CD4-positive, CD25-positive, alpha-beta regulatory T cell (primary cell): ENCODE measurements at places on chromosomes 3 and 15. TPM values are rescaled to one million over a fixed set of nuclear protein-coding genes. Genes with fewer than 3 reads are reported as not detected.

Gene STARD5
- 4.0 TPM for polyA plus RNA-seq

Gene CX3CR1
- polyA plus RNA-seq, result 1.6 TPM

Gene GRAMD2A
- polyA plus RNA-seq, result not detected

Gene THOC7
- 75.6 TPM for polyA plus RNA-seq

Gene INO80
- polyA plus RNA-seq, result 3.0 TPM

Gene C15orf62
- polyA plus RNA-seq, result not detected

Gene HERC2
- 13.2 TPM for polyA plus RNA-seq

Gene ZNF860
- polyA plus RNA-seq, result not detected

Gene ITIH1
- polyA plus RNA-seq, result not detected

Gene FRMD5
- 1.1 TPM for polyA plus RNA-seq

Gene GUCA1C
- not detected for polyA plus RNA-seq

Gene PLA2G4B
- polyA plus RNA-seq, result 0.42 TPM

Gene SPINK8
- polyA plus RNA-seq, result not detected

Gene ALDH1L1
- polyA plus RNA-seq, result not detected

Gene FAM219B
- 23.4 TPM for polyA plus RNA-seq

Gene PCSK6
- polyA plus RNA-seq, result 0.10 TPM

Gene EPHA6
- not detected for polyA plus RNA-seq

Gene DPPA4
- polyA plus RNA-seq, result not detected

Gene GHSR
- polyA plus RNA-seq, result not detected

Gene ARL14
- not detected for polyA plus RNA-seq

Gene KIF15
- polyA plus RNA-seq, result 0.90 TPM

Gene ZNF660
- not detected for polyA plus RNA-seq

Gene AQP9
- polyA plus RNA-seq, result 0.11 TPM

Gene ACTC1
- not detected for polyA plus RNA-seq

Gene SNX33
- polyA plus RNA-seq, result 1.0 TPM

Gene SGO1
- polyA plus RNA-seq, result 1.5 TPM
